Stomach (tissue), 19 donors: ENCODE measurements at places on chromosomes 16 and 17. TPM values are rescaled to one million over a fixed set of nuclear protein-coding genes. Genes with fewer than 3 reads are reported as not detected.
A peak's percentile ranks its signal among the peaks of the same experiment; 100 is the strongest.

GRCh38 chr17:2175294-2175628, 120.4 kb downstream of the HIC1 start:
- DNase-seq, result no peak

Gene RGS9
- total RNA-seq, result 1.2 TPM

Gene NOL3
- 39.4 TPM for total RNA-seq

Gene KRTAP4-9
- total RNA-seq, result not detected

- no peak for DNase-seq
Observed at GRCh38 chr17:47774987-47775580, 42.0 kb downstream of the TBX21 start.

Gene CARD14
- total RNA-seq, result not detected

Gene FBXL16
- total RNA-seq, result 0.37 TPM

DNA sequence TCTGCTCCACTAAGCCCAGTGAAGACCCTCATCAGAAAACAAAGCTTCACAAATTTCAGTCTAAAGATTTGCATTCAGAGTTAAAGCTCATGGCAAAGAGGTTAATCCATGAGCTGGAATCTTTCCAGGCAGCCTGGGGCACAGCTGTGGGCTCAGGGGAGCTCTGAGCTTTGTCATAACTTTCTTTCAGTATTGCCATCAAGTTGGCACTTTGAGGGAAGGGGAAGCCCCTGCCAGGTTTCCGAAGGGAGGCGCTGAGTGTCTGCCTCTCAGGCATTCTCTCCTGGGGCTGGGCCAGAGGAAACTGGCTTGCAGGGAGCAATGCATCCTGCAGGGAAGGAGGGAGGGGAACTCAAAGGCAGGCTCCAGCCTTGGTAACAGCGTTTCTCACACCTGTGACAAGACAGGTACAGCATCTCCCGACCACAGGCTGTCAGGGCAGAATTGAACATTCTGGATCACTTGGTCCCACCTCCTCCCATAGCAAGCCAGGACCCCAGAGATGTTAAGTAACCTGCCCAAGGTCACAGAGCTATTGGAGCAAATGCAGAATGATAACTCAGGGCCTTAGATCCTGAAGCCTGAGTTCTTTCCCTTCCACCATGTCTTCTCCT, 3.9 kb downstream of the LPO start:
- no peak for DNase-seq

Gene RARA
- total RNA-seq, result 26.8 TPM

- no peak for DNase-seq
Observed at GRCh38 chr17:19538095-19539039, 4.7 kb downstream of the SLC47A1 start.

Gene KRT9
- not detected for total RNA-seq

Gene DCTN5
- 29.5 TPM for total RNA-seq

DNA sequence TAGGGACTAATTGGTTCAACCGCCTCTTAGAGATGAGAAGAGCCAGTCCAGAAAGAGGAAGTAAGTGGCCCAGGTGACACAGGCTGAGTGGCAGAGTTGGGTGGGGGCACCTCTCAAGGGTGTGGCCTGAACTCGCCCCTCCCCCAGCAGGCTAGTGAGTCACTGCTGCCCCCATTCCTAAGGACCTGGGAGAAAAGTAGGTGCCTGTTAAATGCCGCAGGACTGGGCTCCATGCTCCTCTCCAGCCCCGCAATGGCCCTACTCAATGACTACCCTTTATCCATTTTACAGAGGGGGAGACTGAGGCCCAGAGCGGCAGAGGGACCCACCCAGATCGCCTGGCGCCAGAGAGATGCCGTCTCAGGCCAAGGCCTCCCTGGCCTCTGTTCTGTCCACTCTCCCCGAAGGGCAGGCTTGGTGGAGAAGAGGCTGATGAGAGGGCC, 8.1 kb downstream of the TMEM235 start:
- no peak for DNase-seq

DNA sequence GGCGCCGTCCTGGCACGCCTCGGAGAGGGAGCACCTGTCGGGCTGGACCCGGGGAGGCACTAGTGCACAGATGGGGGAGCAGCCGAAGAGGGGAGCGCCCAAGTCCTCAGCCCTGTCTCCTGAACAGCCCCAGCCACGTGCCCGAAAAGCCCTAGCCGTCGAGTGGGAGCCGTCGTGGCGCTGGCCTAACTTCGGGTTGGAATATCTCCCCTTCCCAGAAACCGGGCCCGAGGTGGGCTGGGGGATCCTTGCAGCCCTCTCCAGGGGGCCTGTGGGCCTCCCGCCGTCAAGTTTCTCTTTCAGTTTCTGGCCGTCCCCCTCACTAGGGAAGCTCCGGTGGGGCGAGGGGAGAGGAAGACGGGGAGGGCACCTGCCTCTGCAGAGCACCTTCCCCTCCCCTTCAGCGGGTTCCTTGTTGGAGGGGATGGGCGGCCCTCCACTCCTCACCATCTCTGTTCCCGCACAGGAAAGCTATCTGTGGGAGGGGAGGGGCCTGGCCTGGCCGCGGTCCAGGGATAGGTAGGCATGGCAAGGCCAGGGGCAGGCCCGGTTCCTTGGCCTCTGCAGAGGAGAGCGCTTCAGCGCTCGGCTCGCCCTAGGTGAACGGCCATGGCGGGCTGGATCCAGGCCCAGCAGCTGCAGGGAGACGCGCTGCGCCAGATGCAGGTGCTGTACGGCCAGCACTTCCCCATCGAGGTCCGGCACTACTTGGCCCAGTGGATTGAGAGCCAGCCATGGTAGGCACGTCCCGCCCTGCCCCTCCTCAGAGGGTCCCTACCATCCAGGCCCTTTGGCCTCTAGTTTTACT, 709 bp downstream of the STAT5A start:
- peak; percentile 55 for DNase-seq

- DNase-seq, result no peak
Observed at GRCh38 chr16:51881731-51882130, 665.2 kb downstream of the TOX3 start.

GRCh38 chr17:17417718-17418181, 59.0 kb upstream of the MED9 start:
- no peak for DNase-seq

DNA sequence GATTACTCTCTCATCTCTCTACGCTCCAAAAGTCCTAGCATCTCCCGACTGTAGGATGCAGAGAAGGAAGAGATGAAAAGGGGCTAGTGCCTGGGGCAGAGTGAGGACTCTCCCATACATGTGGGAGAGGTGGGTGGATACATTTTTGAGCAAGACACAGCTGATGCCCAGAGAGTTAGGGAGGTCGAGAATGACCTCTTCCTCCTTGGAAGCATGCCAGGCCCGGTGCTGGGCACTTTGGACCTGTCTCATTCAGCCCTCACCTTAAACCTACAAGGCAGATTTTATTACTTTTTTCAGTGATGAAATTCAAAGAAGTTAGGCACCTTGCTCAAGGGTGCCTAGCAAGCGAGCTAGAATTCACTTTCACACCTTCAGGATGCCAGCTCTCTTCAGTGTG, 38.2 kb downstream of the WSCD1 start:
- DNase-seq, result no peak

- DNase-seq, result no peak
Observed at GRCh38 chr16:78791011-78791410, 691.6 kb downstream of the WWOX start.

- DNase-seq, result no peak
Observed at GRCh38 chr16:17949982-17950250, 386.6 kb downstream of the NPIPA8 start.

- DNase-seq, result no peak
Observed at GRCh38 chr17:6233856-6234255, 163.7 kb downstream of the WSCD1 start.

DNA sequence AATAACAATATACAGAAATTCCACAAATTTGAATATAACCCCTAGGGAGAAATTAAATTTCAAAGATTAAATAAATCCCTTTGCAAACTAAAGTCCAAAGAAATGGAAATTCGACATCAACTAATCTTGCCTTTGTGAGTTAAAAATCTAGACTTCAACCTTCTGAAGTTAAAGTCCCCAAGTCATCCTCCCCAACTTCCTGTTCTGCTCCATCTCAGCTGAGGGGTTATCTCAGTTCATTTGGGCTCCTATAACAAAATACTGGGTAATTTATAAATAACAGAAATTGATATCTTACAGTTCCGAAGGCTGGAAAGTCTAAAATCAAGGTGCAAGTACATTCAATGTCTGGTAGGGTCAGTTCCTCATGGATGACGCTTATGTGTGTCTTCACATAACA, 22.8 kb upstream of the KDM6B start:
- DNase-seq, result no peak

DNA sequence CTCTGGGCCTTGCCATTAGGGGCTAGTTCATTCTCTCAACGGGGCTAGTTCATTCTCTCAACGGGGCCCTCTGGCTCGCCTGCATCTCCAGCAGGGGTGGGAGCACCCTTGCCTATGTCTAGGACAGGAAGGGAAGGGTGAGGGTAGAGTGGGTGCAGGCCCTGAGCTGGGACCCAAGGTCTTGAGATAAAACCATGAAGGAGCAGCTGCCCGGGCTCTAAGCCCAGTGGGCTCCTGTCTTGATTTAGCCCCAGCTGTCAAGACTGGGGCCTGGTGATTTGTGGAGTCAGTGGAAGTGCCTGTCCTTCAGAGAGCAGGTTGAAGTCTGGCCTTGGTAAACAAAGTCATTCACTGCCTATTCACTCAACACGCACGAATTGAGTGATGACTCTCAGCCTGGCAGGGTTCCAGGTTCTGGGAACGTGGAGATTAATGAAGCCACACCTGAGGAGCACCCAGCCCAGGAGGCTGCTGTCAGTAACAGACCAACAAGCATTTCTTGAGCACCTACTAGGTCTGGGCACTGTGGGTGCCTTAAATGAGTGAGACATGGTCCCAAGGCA, 35.4 kb downstream of the WNT3 start:
- peak; percentile 67 for DNase-seq

DNA sequence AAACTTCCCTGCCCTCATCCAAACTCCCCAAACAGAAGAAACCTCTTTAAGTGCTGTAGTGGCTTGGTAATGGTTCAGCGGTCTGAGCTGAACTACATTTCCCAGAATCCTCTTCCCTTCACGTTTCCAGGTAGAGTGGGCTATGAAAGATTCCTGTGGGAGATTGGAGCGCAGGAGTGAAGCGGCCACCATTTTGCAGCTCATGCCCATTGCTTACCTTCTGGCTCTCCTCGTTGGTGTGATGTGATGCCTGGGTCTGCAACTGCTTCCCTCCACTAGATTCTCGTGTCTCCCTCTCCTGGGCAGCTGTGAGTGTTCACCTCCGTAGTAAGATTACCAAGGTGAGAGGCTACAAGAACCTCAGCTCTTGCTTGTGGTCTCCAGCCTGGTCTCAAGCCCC, 82.1 kb downstream of the GPR139 start:
- no peak for DNase-seq

Gene ARL5C
- not detected for total RNA-seq

Gene JPH3
- 1.3 TPM for total RNA-seq

GRCh38 chr16:4381072-4381934, 9.7 kb downstream of the VASN start:
- DNase-seq, result no peak

GRCh38 chr17:74839990-74840852, 19.5 kb downstream of the GRIN2C start:
- no peak for DNase-seq

Gene KRT33A
- not detected for total RNA-seq

GRCh38 chr17:76674600-76674999, 31.0 kb upstream of the ST6GALNAC1 start:
- DNase-seq, result no peak

- DNase-seq, result no peak
Observed at GRCh38 chr17:43517615-43518386, 28.3 kb downstream of the ETV4 start.

GRCh38 chr16:31088459-31089183, at the start of gene PRSS53:
Gene PRSS53 (minus strand): TSS chr16:31088943. CDS start chr16:31088809, 134 bp downstream.
- no peak for DNase-seq

DNA sequence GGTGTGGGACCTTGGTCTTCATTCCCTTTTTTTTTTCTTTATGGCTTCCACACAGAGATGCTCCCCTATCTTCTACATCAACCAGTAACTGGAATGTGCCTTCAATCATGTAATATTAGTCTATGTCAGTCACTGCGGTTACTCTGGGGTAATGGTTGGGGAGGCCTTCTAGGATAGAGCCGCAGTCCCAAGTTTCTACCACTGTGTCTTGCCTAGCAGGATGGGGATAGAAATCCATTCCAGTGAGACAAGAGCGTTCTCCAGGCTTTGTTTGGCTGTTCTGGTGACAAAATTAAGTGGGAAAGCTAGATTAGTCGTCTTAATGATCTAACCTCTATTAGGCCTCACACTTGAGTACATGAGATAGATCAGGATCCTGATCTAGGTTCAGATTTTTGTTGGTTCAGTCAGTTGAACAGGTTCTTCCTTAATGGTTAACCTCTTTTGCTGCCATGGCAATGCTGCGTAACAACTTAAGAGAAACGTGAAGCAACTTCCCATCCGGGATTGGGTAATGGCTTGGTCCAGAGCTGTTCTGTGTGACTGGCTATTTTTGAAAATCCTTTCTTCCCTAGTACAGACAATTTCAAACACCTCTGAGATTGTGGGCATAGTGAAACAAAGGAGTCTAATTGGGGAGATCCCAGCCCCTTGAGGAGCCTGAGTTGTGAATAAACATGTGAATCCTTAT, 8.7 kb downstream of the MSL1 start:
- peak; percentile 47 for DNase-seq

DNA sequence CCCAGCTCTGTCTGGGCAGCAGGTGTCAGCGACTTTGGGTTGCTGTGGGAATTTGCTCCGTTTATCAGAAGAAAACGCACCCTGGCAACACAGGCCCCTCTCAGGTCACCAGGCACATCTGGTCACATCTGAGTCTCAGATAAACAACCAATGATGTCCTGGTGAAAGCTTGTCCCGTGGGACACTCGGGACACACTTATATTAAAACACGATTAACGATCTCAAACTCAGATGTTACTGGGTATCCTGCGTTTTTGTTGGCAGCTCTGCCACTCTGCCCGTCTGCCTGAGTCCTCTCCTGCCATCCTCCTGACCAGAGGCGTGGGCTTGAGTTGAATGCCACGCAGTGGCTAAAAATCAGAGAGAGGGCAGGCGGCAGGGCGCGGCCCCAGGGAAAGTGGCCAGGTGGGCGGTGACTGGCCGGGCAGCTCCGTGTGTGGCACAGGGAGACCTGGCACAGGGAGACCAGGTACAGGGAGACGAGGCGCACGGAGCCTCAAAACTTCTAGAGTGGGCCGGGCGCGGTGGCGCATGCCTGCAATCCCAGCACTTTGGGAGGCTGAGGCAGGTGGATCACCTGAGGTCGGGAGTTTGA, 2.1 kb downstream of the SECTM1 start:
- DNase-seq, result no peak

Gene CES5A
- total RNA-seq, result not detected

Gene NPW
- total RNA-seq, result not detected

Gene KRT31
- total RNA-seq, result not detected

DNA sequence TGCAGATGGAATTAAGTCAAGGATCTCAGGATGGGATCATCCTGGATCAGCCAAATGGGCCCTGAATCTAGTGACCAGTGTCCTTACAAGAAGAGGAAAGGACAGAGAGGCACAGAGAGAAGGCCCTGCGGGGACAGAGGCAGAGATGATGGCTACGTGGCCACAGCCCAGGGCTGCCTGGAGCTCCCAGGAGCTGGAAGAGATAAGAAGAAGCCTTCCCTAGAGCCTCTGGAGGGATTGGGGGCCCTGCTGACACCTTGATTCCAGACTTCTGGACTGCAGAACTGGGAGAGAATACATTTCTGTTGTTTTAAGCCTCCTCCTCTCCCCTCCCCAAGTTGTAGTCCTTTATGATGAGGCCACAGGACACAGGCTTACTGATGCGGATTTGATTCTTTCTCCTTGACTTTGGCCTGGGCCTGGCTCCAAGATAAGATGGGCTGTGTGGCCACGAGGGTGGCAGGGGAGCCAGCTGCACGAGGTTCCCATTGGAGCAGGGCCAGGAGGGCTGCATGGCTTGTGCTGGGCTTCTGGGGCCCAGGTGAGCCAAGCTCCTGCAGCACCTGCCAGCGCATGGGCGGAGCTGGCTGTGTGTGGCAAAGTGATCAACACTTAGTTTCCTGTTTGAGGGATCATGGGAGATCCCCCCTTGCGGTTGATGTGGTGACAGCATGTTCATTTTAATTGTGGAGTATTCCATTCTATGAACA, 146.1 kb downstream of the IRF8 start:
- DNase-seq, result no peak
